Lower leg skin (tissue), 4 donors: ENCODE measurements at places on chromosomes 6 and 20. TPM values are rescaled to one million over a fixed set of nuclear protein-coding genes. Genes with fewer than 3 reads are reported as not detected.

DNA sequence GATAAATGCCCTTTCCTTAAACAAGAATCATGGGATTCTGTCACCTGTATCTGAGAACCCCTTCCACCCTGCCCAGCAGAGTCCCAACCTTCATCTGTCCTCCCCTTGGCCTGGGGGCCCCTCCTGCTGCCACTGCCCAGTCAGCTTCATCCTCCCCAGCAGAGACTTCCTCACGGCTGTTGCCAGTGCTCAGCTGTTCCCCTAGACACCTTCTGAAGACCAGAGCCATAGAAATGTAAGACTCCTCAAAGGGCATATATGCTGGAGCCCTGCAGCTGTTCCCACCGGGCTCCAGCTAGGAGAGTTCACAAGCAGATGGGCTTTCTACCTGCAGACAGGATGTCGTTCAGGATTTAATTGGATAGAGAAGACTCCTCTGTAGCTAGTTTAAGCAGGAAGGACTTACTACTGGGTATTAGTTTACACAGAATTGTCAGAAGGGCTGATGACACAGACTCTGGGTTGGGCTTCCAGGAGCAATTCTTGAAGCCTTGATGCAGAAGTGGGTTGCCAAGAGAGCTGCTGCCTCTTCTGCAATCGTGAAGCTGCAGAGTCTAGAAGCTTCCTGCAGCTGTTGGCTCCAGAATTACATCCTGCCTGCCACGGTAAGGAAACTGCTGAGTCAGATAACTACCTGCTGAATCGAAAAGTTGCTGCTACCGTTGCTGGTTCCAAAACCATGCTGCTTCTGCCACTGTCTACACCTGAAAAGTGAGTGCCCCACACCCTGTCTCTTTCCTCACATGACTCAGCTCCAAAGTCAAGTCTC is 57.1 kb upstream of the MLN start:
- no peak for DNase-seq

DNA sequence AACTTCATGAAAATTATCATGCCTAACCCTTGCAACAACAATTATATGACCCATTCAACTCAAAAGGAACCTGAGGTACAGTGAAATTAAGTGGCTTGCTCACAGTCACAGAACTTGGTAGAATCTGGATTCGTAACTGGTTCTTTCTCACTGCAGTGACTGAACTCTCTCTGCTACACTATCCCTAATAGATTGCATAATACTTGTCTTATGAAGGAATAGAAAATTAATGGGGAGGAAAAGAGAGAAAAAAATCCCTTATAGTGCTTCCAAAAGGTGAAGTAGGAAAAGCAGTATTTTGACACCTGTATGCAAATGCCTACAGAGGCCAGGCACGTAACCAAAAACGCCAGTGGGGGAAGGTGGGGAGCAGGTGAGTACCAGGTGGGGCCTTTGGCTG is 186.6 kb downstream of the LY86 start:
- no peak for DNase-seq

DNA sequence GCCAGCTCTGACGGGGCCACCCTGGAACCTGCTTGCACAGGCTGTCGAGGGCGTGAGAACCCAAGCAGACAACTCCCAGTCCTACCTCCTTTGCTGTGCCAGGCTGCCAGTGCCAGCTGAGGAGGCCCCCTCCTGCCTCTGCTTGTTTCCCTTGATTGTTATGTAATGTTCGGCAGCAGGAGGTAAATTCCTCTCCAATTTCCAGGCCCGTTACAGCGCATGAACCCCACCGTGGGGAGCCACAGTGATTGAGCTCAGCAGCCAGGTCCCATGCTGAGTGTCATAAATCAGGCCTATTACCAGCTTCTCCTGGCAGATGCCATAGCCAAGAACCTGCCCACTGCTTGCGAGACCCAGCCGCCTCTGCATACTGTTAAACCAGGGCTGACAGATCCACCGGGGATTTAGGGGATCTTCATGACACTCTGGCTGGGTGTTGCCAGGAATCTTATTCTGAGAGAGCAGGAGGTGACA is 320.5 kb downstream of the DHX35 start:
- no peak for DNase-seq

GRCh38 chr20:31522731-31523130 is 8.5 kb downstream of the HM13 start:
- no peak for DNase-seq

COL9A3 gene
- 11.7 TPM for total RNA-seq
